ENCODE measurements at places on chromosomes 4 and X.

- no peak for DNase-seq
Observed at GRCh38 chr4:63620271-63620670, 789.0 kb downstream of the TECRL start.

DNA sequence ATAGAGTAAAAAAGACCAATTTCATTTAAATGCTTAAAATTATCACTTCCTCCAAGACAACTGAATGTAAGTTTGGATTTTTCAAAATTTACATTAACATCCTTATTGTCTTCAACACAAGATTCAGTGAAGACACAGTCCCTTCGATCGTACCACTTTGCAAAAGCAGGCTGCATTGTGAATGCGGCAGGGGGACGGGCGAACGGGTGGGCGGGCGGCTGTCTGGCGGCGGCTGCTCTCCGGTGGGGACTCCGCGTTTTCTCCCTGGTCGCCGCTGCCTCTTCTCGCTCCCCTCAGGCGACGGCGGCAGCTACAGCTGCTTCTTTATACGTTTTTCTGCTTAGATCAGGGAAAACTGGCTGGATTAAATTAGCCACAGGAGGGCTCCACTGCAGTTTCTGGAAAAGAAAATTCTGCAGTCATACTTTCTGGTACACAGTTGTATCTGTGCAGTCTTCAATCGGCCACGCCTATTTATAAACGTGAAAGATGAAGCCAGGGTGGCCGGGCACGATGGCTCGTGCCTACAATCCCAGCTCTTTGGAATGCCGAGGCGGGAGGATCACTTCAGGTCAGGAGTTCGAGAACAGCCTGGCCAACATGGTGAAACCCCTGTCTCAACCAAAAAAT is 33.9 kb upstream of the HPF1 start:
- no peak for DNase-seq

GRCh38 chrX:150771116-150771515 is 77.9 kb downstream of the MTMR1 start:
- no peak for DNase-seq

GRCh38 chrX:110877326-110877725 is 81.7 kb upstream of the CHRDL1 start:
- no peak for DNase-seq

- DNase-seq: no peak
Observed at GRCh38 chr4:8107146-8107657, 51.4 kb downstream of the ABLIM2 start.

DNA sequence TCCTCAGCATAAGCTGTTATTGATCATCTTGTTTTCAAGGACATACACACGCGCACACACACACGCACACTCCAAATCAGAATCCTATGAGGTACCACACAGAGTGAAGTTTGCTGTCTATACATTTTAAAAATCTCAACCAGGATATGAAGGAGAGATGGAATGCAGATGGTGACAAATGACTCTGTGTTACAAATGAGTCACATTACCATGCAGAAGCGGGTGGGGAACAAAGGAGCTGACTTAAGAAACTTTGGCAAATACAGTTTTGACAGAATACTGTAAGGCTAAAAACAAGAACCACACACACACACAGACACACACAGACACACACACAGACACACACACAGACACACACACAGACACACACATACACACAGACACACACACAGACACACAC is 81.7 kb downstream of the RELL1 start:
- no peak for DNase-seq

GRCh38 chr4:13483136-13483767 is 888 bp downstream of the RAB28 start:
- no peak for DNase-seq

DNA sequence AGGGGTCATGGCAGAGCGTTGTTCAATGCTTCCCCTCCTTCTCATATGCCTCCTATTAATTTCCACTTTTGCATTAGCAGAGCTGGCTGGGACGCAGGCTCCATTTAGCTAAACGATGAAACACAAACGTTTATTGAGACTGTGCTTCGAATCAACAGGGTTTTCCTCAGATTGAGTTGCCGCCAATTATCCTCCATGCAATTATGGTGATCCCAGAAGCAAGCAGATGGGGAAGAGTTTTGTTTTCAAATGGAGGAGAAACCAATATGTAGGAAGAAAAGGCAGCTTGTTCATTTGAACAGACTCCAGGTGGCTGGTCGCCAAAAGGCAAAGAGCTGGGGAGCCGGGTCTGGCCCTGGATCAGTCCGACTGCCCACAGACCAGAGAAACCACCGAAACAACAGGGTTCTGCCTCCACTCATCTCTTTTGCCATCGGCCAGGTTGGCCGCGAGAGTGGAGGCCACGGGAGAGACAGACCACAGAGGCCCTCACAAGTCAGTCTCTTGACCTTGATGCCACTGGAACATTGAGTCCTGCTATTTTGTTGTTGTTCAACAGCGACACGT is 184.8 kb downstream of the GBA3 start:
- DNase-seq: no peak

- no peak for DNase-seq
Observed at GRCh38 chrX:124010157-124010556, 48.7 kb downstream of the STAG2 start.

DNA sequence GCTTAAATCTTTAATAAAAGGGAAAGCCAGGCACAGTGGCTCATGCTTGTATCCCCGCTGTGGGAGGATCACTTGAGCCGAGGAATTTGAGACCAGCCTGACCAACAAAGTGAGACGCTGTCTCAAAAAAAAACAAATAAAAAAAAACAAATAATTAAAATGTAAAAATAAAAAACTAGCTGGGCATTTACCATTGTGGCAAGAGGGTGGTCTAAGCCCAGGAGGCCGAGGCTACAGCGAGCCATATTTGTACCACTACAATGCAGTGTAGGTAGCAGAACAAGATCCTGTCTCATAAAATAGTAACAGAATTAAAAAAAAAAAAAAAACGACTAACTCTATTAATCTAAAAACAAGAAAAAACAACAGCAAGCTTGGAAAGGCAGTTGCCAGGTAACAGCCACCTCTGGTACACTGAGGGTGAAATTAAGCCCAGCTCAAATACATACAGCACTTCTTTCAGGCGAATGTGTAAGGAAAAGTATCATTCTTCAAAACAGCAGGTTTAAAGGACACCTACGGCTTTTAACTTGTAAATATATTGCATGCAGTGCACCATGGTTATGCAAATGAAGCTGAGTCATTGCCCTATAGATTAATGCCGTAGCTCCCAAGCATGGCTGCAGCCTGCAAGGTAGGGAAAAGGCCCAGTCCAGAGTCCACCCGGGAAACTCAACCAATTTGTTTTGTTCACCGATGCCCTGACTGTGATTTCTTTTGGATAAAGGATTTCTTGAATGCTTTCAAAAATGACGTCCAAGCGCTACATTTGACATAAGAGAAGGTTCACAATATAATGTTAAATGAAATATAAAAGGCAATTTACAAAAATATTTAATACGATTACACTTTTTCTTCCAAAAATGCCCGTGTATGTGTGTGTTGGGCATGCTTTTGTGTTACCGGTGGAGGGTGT is 14.5 kb upstream of the TXLNG start:
- DNase-seq: no peak

- no peak for DNase-seq
Observed at GRCh38 chrX:134453631-134454030, 6.3 kb upstream of the HPRT1 start.

GRCh38 chr4:6029254-6029653 is 11.0 kb upstream of the C4orf50 start:
- DNase-seq: no peak

DNA sequence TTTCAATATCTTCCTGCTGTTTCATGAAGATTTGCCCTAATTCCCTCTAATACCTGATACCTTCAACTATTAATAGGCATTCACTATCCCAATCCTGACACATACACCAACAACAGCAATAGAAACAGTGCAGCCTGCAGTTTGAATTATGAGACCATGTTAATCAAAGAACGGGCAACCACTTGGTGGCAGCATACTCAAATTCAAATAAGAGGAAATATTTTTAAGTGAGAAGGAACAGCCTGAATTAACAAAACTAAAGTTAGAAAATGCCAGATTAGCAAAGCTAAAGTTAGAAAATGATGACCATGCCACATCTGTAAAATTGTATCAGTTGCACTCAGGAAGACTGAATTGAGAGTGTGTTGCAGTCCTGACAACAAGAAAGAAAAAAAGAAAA is 204.9 kb downstream of the SMARCA1 start:
- DNase-seq: peak; percentile 3

DNA sequence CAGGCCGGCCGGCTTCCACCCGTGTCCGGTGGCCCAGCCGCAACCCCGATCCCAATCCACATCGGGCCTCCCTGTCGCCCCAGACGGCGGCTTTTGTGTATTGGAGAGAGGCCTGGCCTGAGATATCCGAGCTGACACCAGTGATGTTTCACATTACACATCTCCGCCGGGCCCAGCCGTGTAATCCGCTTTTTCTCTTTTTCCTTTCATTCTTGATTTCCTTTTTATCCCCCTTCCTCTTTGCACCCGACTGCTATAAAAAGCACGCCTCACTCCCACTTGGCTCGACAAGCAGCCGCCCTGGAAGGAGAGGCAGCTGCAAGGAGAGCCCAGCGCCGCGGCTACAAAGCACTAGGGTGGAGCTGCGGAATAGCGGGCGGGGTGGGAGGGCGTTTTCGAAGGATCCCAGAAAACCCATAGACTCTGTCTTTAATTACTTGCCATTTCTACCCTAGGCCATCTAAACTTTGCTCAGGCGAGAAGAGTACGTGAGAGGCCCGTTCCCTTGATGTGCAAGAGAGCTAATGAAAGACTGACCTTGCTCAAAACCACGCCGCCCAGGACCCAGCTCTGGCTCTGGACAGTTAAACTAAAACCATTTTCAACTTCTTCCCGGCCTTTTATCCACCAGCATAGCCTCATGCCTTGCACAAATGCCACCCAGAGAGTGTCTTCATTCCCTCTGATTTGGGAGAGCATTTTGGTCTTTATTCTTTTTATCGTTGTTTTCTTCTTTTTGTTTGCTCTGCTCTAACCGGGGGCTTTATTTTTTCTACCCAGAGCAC is 3.2 kb downstream of the PITX2 start:
- DNase-seq: no peak

- DNase-seq: no peak
Observed at GRCh38 chrX:143058120-143058519, 32.4 kb downstream of the SPANXN4 start.

GRCh38 chrX:73490661-73491060 is 43.8 kb downstream of the CDX4 start:
- DNase-seq: no peak

GRCh38 chrX:38181357-38181756 is 39.3 kb downstream of the SRPX start:
- DNase-seq: no peak

GRCh38 chrX:6599230-6599860 is 64.4 kb upstream of the VCX3A start:
- no peak for DNase-seq

- no peak for DNase-seq
Observed at GRCh38 chr4:184856277-184856609, 30.5 kb upstream of the ACSL1 start.

- DNase-seq: no peak
Observed at GRCh38 chr4:54016504-54016903, 47.9 kb downstream of the CHIC2 start.

- no peak for DNase-seq
Observed at GRCh38 chr4:48742412-48742811, 37.7 kb downstream of the FRYL start.

DNA sequence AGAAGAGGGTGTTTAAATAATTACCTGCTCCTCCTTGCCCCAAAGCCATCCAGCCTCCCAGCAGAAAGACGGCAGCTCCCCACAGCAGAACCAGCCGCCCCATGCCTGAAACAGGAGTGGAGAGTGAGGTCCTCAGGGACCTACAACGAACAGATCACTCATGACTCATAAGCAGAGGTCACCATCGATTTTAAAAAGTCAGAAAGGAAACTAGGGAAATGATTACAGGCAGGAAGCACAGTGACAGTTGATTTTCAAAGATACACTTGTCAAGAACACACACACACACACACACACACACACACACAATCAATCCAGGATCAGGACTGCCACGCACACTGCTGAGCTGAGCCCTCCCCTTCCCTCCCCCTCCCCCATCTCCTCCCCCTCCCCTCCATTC is at the start of gene CRLF2:
Gene CRLF2 (minus strand): TSS at position 118 of the 400 bp plus-strand sequence. CDS start 15 bp downstream, at position 103.
- no peak for DNase-seq

DNA sequence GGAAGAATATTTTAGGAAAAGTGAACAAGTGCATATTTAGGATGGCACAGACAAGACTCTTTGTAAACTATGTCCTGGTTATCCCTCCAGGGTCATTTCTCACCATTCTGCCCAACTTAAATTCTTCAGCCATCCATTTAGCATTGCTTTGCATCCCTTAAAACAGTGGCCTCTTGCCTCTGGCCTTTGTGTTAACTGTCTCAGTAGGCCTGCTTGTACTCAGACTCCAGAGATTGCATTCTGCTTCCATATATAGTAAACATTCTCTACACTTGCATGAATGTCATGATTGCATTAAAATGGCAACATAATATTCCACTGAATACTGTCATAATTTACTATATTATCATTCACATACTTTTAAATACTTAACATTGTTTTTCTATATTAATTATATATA is 43.2 kb downstream of the NR3C2 start:
- DNase-seq: no peak

GRCh38 chr4:40448875-40449274 is 113.7 kb downstream of the CHRNA9 start:
- no peak for DNase-seq

- no peak for DNase-seq
Observed at GRCh38 chr4:103753868-103754653, 34.3 kb upstream of the TACR3 start.

DNA sequence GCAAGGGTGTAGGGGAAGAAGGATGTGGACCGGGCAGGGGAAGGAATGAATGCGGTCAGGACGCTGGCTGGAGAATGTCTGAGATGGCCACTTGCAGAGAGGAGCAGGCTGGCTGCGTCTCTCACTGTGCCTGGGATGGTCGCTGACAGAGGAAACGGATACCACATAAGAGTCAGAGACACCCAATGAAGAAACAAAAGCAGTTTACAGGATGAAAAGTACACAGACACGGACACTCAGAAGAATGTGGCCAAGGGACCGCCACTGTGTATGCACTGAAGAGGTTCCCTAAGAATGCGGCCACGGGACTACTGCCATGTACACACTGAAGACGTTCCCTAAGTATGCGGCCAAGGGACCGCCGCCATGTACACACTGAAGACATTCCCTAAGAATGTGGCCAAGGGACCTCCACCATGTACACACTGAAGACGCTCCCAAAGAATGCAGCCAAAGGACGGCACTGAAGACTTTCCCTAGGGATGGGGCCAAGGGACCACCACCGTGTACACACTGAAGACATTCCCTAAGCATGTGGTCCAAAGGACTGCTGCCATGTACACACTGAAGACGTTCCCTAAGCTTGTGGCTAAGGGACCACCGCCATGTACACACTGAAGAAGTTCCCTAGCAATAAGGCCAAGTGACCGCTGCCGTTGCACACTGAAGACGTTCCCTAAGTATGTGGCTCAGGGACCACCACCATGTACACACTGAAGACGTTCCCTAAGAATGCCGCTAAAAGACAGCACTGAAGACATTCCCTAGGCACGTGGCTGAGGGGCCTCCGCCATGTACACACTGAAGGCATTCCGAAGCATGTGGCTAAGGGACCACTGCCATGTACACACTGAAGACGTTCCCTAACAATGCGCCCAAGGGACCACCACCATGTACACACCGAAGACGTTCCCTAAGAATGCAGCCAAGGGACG is 32.2 kb downstream of the DHRSX start:
- no peak for DNase-seq

- no peak for DNase-seq
Observed at GRCh38 chr4:89468602-89469001, 161.0 kb upstream of the GPRIN3 start.

Data from GM04503 (cell line).